ENCODE measurements at places on chromosomes 12 and 14.
A peak's percentile ranks its signal among the peaks of the same experiment; 100 is the strongest.

DNA sequence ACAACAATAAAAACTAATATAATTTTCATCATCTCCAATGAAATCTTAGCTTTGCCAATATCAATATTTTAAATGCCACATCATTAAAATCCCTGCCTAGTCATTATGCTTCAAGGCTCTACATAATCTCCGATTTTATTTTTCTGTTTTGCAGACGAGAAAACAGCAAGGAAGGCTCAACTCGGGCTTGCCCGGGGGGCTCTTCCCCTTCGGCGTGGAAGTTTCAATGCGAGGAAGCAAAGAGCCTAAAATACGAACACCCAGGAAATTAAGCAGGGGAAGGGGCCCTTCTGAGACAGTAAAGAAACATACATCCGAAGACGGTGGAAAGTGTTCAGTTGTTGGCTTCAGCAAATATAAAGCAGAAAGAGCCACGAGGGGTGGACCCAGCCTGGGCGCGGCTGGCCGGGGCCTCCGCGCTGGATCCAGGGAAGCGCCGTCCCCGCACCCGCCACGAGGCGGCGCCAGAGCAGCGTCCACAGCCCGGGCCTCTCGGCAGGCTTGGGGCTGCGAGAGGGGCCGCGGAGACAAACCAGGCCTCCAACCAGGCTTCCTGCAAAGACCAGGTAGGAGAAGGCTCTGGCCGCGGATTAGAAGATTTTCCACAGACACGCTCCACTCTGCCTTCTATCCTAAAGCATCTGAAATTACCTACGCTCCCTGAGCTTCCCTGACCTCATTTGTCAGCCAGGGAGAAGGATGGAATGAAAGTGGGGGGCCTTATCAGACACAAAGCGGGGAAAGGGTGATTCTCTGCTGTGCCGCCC, 77.2 kb downstream of the SERPINA3 start:
- DNase-seq, result no peak

GRCh38 chr14:74333909-74334308, 14.4 kb upstream of the VRTN start:
- no peak for DNase-seq

DNA sequence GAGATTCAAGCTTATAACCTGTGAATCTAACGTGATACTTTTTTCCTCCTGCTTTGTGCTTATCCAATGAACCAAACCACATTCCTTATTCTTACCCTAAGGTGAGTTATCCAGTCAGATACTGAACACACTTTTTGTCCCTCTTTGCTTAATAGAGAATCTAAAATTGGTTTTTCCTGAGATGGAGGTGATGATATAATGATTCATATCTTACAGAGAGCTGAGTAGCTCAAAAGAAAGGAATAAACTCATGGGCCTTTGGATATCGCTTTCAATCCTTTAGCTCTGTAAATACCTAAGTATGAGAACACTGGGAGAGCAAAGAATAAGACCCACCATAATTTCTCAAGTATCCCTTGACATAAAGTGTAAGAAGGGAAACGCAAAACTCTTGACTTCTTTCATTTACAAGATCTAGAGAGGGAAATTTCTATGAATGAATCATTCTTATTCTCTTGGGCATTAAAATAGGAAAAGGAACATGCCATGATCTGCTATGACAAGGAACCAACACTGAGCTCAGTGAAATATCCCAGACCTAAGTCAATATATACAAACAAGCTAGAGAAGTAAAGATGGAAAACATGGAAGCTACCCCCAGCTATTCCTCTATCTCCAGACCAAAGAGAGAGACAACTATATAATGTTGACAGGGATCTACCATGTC, 81.8 kb upstream of the STAC3 start:
- no peak for DNase-seq

DNA sequence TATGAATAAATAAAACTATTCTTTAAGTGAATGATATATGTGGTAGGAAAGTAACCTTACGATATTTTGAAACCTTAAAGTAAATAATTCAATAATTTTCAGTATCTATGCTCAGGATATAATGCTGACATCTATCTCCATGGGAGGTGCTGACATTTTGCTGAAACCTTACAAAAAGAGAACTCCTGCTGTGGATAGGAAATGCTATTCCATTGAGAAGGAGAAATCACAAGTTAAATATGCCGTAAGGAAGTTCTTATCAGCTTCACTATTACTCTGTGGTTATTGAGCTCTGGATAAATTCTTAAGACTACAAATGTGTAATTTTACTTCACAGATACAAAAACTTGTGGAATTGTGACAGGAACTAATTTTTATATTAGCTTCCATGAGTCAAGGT, 722.1 kb downstream of the TMTC2 start:
- DNase-seq, result no peak

DNA sequence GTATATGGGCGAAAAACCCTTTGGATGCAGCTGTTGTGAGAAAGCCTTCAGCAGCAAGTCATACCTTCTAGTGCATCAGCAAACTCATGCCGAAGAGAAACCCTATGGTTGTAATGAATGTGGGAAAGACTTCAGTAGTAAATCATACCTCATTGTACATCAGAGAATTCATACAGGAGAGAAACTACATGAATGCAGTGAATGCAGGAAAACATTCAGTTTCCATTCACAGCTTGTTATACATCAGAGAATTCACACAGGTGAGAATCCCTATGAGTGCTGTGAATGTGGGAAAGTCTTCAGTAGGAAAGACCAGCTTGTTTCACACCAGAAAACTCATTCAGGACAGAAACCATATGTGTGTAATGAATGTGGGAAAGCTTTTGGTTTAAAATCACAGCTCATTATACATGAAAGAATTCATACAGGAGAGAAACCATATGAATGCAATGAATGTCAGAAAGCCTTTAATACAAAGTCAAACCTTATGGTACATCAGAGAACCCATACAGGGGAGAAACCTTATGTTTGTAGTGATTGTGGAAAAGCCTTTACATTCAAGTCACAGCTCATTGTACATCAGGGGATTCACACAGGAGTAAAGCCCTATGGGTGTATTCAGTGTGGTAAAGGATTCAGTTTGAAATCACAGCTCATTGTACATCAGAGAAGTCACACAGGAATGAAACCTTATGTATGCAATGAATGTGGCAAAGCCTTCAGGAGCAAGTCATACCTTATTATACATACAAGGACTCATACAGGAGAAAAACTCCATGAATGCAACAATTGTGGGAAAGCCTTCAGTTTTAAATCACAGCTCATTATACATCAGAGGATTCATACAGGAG, 21.4 kb downstream of the ZNF268 start:
- no peak for DNase-seq

DNA sequence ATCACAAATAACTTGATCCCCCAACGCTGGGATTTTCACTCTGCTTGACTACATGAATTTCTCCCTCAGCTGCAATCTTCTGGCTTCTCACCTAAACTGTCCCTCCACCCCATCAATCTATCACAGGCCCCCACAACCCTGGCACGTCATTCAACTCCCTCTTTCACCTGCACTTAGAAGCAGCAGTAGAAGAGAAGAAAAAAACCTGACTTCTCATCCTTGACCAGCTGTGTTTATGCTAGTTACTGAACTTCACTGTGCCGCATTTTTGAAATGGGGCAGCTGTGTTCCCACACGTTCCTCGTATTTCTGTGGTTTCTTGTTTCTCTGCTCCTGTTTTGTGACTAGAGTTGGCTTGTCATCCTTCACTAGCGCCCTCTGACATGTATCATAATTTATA, 35.0 kb downstream of the ITPR2 start:
- no peak for DNase-seq

DNA sequence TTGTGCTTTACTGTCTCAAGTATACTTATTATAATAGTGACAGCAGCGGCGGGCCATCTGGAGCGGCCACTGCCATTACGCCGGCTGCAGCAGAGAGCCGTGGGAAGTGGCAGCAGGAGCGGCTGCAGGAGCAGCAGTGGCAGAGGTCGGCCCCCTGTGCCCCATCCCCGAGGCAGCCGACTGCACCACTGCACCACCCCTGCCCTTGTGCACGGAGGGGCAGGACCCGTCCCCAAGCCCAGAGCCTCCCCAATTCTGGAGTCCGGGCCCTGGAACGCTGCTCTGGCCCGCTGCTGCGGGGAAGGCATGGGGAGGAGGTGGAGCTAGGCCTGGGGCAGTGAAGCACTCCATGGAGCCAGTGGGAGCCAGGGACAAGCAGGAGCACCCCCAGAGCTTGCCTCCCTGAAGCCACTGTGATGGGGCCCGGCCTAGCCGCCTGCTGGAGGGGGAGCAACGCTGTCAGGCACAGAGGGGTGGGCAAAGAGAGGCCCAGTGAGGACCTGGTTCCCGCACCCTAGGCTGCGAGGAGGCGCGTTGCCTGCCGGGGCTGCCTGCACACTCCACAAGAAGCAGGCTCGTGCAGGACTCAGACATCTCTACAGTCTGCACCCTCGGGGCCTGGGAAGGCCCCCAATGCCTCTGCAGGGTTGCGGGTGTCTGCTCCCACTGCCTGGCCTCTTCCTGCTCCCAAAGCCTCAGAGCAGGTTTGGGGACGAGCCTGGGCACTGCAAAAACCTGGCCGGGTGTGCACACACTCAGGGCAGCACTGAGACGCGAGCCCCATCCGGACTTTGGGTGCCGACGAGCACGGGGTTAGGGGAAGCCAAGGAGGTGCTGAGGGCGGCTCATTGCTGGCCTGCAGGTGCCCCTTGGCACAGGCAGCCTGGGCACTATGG, 74.2 kb upstream of the RASSF8 start:
- DNase-seq, result no peak

- no peak for DNase-seq
These were observed 95.1 kb downstream of the SCARB1 start for GRCh38 chr12:124768452-124769162.

- DNase-seq, result no peak
These were observed 164.6 kb downstream of the PPM1H start for GRCh38 chr12:62770381-62770780.

- no peak for DNase-seq
These were observed 382.1 kb downstream of the TMEM121 start for GRCh38 chr14:105908481-105908911.

- DNase-seq, result no peak
These were observed 65.8 kb downstream of the RIN3 start for GRCh38 chr14:92579244-92579936.

DNA sequence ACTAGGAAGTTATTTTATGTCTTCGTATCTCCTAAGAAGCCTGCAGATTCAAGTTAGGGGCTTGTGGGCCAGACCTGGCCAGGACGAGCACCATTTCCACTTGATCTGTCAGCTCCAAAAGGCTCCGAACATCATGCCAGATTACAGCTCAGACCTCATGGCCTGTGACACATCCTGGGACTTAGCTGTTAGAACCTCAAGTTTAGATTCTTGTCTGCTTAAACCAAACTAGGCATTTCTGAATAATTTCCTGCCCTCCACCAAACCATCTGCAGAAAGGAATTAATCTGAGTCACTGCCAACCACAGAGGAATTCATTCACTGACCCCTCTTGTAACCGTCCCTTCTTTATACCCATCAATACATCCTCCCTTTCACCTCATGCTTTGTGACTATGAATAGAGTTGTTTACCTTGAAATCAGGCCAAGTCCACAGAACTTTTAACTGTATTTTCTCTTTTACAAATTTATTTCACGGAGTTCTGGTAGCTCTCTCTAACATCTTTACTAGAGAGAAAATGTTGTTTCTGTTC, 120.3 kb downstream of the FBXL14 start:
- DNase-seq, result peak; percentile 98

GRCh38 chr14:64968651-64969050, 3.5 kb downstream of the RAB15 start:
- no peak for DNase-seq

DNA sequence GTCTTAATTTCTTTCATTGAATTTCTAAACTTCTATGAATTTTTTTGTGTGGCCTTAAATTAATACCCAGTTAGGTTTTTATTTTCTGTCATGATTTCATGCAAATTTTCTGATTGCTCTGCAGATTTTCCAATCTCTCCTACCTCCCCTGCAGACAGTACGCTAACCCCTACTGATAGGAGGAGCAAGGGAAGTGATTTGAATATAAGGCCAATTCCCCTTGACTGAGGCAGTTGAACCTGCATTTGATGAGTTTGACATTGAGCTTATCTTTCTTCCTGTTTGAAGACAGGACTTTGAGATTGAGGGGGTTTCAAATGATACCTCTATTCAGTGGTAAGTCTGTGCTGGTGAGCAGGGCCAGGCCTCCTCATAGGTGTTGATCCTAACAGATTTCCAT, 74.6 kb downstream of the SNAPC1 start:
- DNase-seq, result no peak

- peak; percentile 26 for DNase-seq
These were observed at the start of gene PITPNM2 for GRCh38 chr12:123150744-123151456. TSS of gene PITPNM2 (minus strand) at chr12:123151090. CDS start at chr12:123034590, 116,500 bp downstream.

DNA sequence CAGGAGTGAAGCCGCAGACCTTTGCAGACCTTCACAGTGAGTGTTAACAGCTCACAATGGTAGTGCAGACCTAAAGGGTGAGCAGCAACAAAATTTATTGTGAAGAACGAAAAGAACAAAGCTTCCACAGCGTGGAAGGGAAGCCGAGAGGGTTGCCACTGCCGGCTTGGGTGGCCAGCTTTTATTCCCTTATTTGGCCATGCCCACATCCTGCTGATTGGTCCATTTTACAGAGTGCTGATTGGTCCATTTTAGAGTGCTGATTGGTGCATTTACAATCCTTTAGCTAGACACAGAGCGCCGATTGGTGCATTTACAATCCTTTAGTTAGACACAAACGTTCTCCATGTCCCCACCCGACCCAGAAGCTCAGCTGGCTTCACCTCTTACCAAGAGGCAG, 35.5 kb downstream of the MAPK1IP1L start:
- DNase-seq, result no peak

DNA sequence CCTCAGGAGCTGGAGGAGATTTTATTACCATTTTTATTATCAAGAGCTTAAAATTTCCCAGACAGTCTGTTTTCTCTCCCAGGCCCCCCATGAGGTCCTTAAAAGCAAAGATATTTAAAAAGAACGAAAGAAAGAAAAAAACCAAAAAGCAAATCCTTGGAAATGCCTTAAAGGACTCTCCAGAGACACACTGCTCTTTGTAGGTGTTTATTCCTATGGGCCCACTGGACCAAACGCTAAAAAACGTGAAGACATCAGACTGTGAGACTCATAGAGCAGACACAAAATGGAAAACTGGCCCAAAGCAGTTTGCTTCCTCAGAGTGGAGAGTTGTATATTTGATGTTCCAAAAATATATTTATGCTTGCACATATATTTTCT, 1.2 kb upstream of the NID2 start:
- DNase-seq, result no peak

DNA sequence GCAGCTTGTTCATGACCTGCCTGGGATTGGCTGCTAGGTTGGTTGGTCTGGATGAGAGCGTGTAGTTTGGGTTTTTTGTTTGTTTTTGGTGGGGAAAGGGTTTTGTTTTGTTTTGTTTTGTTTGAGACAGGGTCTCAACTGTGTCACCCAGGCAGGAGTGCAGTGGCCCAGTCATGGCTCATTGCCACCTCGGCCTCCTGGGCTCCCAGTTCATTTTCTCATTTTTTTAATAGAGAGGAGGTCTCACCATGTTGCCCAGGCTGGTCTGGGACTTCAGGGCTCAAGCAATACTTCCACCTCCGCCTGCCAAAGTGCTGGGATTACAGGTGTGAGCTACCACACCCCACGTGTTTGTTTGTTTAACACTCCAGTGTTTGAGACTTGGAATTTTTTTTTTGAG, 3.8 kb downstream of the DYNC1H1 start:
- no peak for DNase-seq

- DNase-seq, result no peak
These were observed 128.0 kb downstream of the GPR135 start for GRCh38 chr14:59337141-59337611.
